ENCODE measurements at places on chromosomes 7 and 10.
A peak's percentile ranks its signal among the peaks of the same experiment; 100 is the strongest.

DNA sequence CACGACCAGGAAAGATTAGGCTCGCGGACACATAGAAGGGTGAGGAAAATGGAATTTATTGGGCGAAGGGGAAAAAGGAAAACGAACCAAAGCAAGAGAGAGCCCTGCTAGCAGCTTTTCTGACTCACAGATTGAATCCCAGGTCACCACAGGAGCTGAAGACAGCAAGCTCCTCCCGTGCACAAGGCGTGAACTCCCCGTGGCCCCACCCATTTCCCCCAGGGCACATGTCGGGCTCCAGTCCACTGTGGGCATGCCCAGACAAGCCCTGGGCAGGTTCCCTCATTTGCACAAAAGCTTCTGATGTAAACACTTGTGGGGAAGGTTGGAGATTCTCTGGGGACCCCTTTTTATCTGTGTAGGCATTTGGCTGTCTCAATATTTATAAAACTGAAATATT lies 582.4 kb downstream of the SUGCT start:
- DNase-seq, result no peak

DNA sequence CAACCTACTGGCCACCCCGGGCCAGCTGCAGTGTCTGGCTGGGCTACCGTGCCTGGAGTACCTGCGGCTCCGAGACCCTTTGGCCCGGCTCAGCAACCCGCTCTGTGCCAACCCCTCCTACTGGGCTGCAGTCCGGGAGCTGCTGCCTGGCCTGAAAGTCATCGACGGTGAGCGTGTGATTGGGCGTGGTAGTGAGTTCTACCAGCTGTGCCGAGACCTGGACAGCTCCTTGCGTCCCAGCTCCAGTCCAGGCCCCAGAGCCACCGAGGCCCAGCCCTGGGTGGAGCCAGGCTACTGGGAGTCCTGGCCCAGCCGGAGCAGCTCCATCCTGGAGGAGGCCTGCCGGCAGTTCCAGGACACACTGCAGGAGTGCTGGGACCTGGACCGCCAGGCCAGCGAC lies 4.2 kb downstream of the RARRES2 start:
- DNase-seq, result no peak

DNA sequence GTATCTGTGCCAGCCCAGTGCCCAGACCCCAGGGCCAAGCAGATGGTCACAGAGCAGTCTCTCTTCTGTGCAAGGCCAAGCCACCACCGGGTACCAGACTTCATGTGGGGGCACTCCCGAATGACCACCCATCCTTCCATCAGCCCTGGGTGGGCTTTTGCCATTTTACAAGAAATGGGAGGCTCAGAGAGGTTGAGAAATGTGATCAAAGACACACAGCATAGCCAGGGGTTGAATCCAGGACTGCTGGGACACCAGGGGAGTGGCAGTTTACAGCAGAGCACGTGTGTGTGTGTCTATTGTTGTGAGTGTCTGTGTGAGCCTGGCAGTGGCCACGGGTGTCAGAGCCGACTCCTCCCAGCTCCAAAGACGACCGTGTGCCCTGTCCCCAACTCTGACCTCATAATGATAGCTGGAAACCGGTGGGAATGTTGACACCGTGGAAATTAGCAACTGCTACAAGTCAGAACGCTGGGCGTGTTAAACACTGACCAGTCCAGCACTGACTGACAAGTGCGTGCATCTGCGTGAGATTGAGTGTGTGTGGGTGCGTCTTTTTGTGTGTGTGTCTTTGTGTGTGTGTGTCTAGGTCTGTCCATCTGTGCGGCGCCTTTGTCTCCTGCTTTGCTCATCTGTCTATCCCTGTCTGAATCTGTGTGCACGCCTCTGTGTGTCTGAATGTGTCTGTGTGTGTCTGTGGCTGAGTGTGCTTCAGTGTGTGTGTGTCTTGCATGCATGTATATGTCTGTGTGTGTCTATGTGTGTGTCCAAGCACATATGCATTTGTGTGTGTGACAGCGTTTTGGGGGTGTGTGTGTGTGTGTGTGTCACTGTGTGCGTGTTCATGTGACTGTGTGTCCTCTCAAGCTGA lies 17.2 kb upstream of the SLC29A4 start:
- no peak for DNase-seq

GRCh38 chr10:110872145-110872983 lies 636 bp downstream of the PDCD4 start:
- peak; percentile 24 for DNase-seq

GRCh38 chr10:59910867-59911266 lies 4.5 kb upstream of the CCDC6 start:
- DNase-seq, result no peak

DNA sequence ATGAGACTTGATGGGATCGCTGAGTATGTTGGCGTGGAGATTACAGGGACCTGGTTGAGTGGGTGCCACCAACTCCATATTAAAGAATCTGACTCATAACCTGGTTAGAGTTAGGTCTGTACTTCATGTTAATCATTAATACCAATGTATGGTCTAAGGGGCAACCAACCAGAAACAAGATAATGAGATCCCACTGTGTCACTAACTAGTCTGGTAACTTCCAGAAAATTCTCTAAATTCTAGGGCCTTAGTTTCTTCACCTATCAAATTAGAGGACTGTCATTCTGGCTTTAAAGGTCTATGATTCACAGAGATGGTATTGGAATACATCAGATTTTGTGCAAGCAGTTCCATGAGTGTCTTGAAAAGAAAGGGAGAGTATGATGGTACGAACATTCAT lies 102.2 kb downstream of the SNX10 start:
- DNase-seq, result no peak

DNA sequence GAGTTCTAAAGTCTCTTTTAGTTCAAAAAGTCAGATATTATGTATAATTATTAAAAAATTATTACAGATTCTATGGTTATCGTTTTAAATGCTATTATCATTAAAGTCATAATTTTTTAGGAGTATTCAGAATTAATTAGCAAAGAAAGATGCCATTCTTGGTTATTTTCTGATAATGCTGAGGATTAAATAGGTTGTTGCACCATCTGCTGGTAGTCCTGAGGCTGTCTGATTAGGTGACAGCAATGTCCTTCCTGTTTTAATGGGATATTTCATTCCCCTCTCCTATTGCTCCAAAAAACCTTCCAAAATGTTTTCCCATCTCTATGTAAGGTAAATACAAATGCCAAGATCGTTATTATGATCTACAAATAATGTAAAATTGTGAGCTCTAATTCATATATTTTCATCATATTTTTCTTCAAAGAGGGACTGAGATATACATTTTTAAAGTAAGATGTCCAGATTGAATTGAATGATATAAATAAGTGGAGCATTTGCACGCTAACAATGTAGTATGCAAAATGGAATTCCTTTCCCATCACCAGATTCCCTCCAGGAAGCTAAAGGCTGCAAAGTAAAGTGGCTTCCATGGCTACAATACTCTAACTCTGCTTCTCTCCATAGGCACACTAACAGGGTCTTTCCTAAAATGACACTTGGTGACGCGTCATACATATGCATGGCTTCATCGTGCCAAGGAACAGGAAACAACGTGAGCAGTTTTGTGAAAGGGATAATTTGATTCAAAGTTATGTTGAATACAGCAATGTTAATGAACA lies 58.8 kb upstream of the AKR1E2 start:
- DNase-seq, result no peak

DNA sequence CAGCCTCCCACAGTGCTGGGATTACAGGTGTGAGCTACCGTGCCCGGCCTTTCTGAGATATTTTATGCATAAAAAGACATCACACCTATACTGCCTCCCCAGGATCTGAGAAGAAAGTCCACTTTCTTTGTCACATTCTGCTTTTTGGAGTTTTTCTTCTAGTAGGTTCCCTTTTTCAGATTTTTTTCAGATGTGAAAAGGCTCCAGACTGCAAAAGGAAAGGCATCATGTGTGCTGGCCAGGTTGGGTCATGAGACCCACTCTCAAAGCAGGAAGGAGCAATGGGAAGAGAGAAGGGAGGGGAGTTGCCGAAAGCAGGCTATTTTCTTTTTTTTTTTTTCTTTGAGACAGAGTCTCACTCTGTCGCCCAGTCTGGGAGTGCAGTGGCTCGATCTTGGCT lies 10.8 kb downstream of the BLVRA start:
- no peak for DNase-seq

- DNase-seq, result no peak
Observed at GRCh38 chr10:50322077-50322476, 70.8 kb upstream of the ASAH2 start.

- DNase-seq, result no peak
Observed at GRCh38 chr7:102292813-102293798, 6.4 kb downstream of the SH2B2 start.

DNA sequence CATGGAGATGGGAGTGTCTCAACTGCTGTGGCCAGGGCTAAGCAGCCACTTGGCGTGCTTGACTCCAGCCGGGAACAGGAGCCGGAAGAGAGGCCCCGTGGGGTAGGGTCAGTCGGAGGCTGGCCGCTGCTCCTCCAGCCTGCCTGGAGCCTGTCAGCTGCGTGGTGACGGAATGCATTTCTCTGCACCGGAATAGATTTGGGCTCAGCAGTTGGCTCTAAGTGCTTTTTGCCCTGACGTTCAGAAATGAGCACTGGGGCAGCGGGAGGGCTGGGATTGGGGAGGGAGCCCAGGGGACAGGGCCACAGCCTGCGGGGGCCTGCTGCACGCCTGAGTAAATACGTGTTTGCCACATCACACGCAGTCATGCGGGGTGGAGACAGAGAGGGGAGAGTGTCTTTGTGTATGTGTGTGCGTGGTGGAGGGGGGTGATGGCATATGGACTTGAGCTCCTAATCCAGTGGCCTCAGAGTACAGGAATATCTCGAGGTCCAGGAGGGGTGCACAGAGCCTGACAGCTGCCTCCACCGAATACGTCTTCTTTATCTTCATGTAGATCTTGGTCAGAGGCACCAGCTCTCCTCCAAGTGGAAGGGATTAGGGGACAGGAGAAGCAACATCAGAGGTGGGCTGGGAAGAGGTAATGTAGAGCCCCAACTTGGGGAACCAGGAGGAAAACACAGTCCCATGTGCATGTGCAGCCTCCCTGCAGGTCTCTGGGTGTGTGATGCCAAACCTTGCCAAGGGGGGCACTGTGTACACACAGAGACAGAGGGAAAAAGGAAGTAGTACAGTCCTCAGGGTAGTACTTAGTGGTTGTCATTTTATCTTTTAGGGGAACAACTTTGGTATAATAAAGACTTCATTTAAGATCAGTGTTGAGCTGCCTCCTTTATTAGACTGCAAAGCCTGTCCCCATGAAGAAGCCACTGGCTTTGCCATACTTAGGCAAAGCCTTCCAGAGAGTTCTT lies 151.4 kb downstream of the CDH23 start:
- DNase-seq, result no peak

- DNase-seq, result no peak
Observed at GRCh38 chr10:86940677-86941076, 16.7 kb downstream of the MMRN2 start.

- DNase-seq, result no peak
Observed at GRCh38 chr10:102202386-102202785, 23.7 kb upstream of the ELOVL3 start.

DNA sequence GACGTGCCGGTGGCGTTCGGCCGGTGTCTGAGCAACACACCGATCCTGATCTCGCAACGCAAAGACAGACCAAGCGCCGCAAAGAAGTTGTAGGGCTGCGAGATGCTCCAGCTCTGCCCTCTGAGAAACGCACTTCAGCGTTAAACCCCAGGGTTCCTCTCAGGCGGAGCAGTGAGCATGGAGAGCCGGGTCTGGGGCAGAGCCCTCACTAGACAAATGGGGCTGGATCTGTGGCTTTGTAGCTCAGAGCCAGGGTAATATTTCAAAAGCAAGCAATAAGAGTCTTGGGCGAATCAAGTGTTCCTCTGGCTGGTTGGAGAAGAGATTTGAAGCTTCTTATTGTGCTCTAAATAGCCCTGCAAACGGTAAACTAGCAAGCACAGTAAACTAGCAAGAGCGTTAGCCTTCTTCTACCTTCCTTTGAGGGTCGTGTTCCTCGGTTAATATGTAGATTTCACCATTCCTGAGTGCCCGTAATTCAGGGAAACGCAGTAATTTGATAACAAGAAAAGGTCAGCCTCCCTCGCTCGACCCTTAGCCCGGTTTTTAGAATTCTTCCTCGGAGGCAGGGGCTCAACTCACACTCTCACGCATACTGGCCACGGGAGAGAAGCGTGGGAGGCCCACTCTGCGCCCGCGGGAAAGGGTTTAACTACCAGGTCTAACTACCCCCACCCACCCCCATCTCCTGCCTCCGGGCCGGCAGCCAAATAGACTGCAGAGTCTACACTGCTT lies 6.7 kb downstream of the SKAP2 start:
- no peak for DNase-seq

DNA sequence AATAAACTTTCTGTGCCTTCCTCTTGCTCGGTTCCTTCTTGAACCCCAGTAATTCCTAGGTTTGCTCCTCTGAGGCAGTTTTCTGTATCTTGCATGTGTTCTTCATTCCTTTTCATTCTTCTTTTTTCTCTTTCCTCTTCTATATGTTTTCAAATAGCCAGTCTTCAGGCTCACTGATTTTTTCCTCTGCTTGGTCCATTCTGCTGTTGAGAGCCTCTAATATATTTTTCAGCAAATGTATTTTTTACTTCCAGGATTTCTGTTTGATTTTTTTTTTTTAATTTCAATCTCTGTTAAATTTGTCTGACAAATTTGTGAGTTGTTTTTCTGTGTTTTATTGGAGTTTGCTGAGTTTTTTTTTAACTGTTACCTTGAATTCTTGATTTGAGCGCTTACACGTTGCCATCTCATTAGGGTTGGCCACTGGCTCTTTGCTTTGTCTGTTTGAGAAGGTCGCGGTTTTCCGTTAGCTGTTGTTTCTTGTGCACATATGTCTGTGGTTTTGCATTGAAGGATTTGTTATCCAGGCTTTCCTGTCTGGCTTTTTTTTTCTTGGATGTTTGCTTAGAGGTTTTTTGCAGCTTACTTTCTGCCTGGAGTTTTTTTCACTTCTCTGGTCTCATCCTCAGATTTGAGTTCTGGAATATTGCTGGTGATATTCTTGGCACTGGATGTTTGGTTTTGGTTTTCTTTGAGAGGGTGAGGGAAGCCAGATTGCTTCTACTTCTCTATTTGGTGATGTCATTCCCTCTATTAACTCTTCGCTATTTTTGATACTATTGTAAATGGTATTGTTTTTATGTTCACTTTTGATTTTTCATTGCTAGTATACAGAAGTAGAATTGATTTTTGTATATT lies 12.7 kb downstream of the SPRN start:
- no peak for DNase-seq

DNA sequence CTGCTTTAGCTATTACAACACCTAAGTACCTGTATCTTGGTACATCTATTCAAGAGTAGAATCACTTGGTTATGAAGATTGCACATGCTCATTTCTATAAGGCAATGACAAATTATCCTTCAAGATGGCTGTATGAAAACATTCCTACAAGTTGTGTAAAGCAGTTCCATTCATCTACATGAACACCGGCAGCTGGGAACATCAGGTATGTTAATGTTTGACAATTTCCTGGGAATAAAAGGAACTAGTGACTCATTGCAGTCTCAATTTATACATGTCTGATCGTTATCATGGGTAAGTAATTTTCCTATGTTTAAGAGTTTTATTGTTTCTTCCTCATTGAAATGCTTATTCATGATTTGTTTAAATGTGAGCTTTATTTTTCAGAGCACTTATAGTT lies 203.2 kb upstream of the SEMA3E start:
- no peak for DNase-seq

DNA sequence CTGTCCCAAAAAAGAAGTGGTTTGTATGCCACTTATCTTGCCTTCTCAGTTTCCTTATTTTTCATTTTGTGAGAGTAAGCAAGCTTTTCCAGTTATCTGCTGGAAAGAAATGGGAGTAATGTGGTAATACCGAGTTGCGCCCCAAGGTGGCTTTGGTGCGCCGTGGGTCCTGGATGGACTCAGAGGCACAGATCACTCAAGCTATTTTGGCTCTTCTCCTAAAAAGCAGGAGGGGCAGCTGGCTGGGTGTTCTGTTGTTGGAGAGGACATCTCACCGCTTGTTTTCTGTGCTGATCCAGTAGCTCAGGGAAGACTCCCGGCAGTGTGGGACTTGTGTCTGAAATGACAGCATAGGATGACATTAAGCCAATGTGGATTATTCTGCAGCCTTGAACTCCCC lies 16.4 kb downstream of the PRKRIP1 start:
- no peak for DNase-seq

Data from AG04449 (cell line).